Small intestine (tissue), 16 donors: ENCODE measurements at places on chromosomes 13 and 19. TPM values are rescaled to one million over a fixed set of nuclear protein-coding genes. Genes with fewer than 3 reads are reported as not detected.
A peak's percentile ranks its signal among the peaks of the same experiment; 100 is the strongest.

DNA sequence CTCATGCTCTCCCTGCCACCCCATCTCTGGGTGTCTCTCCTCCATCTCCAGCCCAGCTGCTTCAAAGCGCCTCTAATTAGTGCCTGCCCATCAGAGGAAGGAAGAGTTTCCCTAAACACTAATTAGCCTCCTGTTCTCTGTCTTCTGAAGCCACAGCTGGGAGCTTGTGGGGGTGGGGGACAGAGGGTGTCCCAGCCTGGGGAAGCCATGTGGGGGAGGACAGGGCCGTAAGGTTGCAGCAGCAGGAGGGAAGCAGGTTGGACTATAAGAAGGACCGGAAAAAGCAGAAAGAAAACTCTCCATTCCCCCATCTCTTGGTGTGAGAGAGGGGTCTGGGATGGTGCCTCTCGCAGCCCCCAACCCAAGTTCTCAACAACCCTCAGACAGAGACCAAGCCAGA, 26.2 kb downstream of the SLC8A2 start:
- H3K27ac ChIP-seq, result no peak overlapping the region
- H3K4me3 ChIP-seq, result no peak overlapping the region
- H3K27me3 ChIP-seq, result peaks cover 20% of the 10 kb centered on the region
- peaks cover 5% of the 10 kb centered on the region for H3K4me1 ChIP-seq

DNA sequence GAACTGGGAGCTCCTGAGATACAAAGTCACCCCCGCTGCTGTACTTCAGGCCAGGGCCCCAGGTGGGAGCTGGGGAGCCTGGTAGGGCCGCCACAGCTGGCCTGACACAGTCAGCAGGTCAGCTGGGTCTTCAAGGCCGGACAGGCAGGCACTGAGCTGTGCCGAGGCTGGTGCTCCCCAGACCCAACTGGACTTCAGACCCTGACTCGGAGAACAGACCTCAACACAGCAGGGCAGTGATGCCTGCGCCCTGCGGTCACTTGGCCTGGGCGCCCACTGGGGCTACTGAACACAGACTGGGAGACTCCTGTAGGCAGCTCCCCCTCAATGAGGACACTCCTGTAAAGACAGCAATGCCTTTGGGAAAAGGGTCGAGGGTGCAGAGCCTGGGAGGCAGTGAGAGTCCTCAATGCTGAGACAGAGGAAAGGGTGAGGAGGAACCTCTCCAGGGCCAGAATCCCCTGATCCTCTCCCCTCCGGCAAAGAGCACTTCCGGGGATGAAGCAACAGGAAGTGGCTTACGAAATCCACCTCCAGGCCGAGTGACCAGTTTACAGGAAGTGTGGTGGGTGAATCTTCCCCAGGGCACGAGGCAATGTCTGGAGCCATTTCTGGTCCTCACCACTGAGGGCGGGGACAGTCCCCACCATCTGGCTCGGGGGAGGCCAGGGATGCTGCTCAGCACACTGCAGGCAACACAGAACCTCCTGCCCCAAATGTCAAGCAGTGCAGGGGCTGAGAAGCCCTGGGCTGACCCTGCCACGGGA, 40.8 kb upstream of the ISYNA1 start:
- no peaks in the 10 kb centered on the region for H3K27me3 ChIP-seq
- peaks cover 10% of the 10 kb centered on the region for H3K4me1 ChIP-seq
- H3K36me3 ChIP-seq, result no peaks in the 10 kb centered on the region
- no peak overlapping the region for H3K4me3 ChIP-seq
- peak overlapping the region; percentile 71 for H3K27ac ChIP-seq

DNA sequence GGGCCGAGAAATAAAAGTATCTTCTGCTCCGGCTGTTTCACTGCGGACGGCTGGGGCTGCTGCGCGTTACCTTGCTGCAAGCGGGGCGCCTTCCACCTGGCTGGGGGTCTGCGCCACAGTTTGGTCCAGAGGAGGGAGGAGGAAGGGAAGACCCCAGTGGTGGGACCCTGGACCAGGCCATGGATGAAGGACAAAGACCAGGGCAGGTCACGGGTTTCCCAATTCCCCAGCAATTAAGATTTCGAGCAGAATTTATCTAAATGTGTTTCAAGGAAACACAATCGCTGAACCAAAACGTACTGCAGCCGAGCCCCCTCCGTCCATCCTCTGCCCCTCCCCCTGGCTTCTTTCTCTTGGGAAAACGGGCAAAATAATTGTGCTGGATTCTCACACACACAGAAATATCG, 2.9 kb downstream of the SOX1 start:
- H3K27ac ChIP-seq, result no peak overlapping the region
- no peak for DNase-seq
- H3K36me3 ChIP-seq, result no peaks in the 10 kb centered on the region
- H3K4me3 ChIP-seq, result no peak overlapping the region
- H3K4me1 ChIP-seq, result no peaks in the 10 kb centered on the region

GRCh38 chr13:110818747-110819146, 96.1 kb downstream of the ANKRD10 start:
- H3K4me1 ChIP-seq, result peaks cover 4% of the 10 kb centered on the region
- H3K4me3 ChIP-seq, result no peak overlapping the region
- H3K36me3 ChIP-seq, result no peaks in the 10 kb centered on the region
- H3K27ac ChIP-seq, result no peak overlapping the region
- no peaks in the 10 kb centered on the region for H3K27me3 ChIP-seq

DNA sequence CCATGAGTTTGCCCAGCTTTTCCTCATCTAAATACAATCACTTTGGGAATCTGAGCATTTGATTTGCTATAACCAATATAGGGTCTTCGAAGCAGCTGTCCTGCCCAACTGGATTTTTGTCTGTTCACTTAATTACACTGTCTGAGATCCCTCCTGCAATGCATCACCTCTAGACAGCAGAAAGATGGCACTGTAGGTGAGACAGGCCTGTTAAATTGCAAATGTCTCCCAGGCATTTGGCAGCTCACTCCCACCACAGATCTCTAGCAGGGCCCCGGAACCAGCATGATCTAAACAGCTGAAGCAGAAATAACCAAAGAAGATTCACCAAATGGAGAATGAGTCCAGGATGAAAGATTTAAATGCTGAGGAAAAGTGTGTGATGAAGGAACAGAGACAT, 41.9 kb upstream of the SERPINE3 start:
- no peaks in the 10 kb centered on the region for H3K36me3 ChIP-seq
- no peaks in the 10 kb centered on the region for H3K27me3 ChIP-seq
- H3K4me3 ChIP-seq, result no peak overlapping the region
- no peak for DNase-seq
- H3K27ac ChIP-seq, result no peak overlapping the region

DNA sequence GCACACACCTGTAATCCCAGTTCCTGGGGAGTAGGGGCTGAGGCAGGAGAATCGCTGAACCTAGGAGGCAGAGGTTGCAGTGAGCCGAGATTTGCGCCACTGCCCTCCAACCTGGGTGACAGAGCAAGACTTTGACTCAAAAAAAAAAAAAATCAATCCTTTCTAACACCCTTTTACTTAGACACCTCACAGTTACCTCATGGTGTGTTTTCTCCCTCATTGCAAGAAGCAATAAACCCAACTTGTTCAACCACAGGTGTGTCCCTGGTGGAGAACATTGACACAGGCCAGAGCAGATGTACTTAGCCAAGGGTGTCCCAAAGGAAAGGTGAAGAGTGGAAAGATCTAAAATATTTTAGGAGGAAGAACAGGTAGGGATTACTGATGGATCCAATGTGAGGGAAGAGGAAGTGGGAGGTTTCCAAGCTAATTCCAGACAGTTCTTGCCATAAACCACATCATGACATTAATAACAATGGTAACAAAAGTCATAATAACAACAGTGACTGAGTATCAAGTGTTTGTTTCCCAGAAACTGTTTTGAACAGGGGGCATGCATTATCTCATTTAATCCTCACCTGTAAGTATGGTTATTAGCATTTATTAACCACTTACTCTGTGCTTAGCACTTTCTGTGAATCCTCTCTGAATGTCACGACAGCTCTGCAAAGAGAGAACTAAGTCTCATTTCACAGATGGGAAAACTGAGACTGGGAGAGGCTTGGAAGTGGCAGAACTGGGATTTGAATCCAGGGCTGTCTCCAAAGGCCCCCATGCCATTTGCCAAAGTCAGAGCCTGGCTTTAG, 3.1 kb upstream of the LYPD3 start:
- DNase-seq, result no peak
- H3K27ac ChIP-seq, result no peak overlapping the region
- H3K36me3 ChIP-seq, result peaks cover 2% of the 10 kb centered on the region
- H3K4me1 ChIP-seq, result no peaks in the 10 kb centered on the region
- no peaks in the 10 kb centered on the region for H3K27me3 ChIP-seq

GRCh38 chr13:59689057-59689456, 474.7 kb downstream of the DIAPH3 start:
- no peaks in the 10 kb centered on the region for H3K27me3 ChIP-seq
- H3K36me3 ChIP-seq, result no peaks in the 10 kb centered on the region
- H3K27ac ChIP-seq, result no peak overlapping the region
- no peaks in the 10 kb centered on the region for H3K4me1 ChIP-seq
- H3K4me3 ChIP-seq, result no peak overlapping the region
- DNase-seq, result no peak

PROSER1 gene
- polyA plus RNA-seq, result 46.6 TPM

LRRC63 gene
- not detected for polyA plus RNA-seq

DNA sequence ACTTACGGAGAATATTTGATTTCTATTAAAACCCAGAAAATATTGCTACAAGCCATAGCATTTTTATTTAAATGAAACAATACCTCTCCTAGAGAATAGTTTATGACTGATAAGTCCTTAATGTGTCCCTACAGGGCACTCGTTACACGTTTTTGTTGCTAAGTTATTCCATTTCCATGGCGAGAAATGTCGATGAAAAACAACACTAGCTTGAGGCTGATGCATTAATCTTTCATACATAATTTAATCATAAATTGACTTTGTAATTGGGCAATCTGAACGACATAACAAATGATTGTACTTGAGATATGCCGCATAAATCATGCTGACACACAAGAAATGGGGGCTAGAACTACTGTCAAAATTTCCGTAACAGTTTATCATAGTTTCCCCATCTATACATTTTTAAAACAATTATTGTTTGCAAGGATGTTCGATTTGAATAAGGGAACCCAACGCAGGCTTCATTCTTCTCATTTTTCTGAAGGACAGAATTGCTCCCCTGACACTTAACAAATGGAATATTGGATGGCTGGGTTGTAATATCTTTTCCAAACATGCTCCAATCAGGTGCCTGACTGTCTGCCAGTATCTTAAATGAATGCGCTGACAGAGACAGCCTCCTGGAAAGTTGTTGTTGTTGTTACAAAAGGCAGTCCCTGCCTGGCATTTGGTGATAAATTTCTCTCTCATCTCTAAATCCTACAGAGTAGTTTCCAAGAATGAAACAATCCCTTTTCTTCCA, 61.9 kb downstream of the FLT1 start:
- no peaks in the 10 kb centered on the region for H3K36me3 ChIP-seq
- H3K4me1 ChIP-seq, result no peaks in the 10 kb centered on the region
- no peak for DNase-seq
- no peak overlapping the region for H3K4me3 ChIP-seq

NANOS3 gene
- not detected for polyA plus RNA-seq

GRCh38 chr13:91667486-91667885, 269.1 kb downstream of the GPC5 start:
- no peak overlapping the region for H3K4me3 ChIP-seq
- no peak for DNase-seq
- no peaks in the 10 kb centered on the region for H3K4me1 ChIP-seq
- H3K36me3 ChIP-seq, result no peaks in the 10 kb centered on the region

ZNF493 gene
- 3.9 TPM for polyA plus RNA-seq

DNA sequence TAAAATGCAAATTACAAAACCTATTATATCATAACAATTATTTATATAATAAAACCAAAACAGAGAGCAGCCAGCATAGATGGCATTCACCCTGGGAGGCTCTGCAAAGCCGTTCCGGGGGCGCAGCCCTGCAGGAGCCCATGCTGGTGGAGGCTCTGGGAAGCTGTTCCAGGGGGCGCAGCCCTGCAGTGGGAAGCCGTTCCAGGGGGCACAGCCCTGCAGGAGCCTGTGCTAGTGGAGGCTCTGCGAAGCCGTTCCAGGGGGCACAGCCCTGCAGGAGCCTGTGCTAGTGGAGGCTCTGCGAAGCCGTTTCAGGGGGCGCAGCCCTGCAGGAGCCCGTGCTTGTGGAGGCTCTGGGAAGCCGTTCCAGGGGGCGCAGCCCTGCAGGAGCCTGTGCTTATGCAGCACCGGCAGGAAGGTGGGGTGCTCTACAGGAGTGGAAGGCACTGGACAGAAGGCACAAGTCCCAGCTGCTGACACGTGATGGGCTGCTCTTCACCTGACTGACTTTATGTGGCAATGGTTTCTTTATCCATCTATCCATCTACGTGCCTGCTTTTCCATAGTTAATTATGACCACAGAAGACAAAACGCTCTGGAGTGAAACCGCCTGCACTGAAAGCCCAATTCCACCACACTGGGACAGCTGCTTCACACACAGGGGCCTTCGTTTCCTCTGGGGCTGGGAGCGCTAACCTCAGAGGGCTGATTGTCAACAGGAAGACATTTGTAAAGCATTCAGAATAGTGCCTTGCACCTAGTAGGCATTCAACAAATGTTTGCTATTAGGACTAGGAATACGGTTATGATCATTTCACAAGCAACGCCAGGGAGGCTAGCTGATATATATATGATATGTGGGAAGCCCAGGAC, 23.7 kb downstream of the PCID2 start:
- peaks cover 3% of the 10 kb centered on the region for H3K36me3 ChIP-seq
- no peaks in the 10 kb centered on the region for H3K27me3 ChIP-seq
- no peak for DNase-seq
- H3K4me3 ChIP-seq, result no peak overlapping the region

DNA sequence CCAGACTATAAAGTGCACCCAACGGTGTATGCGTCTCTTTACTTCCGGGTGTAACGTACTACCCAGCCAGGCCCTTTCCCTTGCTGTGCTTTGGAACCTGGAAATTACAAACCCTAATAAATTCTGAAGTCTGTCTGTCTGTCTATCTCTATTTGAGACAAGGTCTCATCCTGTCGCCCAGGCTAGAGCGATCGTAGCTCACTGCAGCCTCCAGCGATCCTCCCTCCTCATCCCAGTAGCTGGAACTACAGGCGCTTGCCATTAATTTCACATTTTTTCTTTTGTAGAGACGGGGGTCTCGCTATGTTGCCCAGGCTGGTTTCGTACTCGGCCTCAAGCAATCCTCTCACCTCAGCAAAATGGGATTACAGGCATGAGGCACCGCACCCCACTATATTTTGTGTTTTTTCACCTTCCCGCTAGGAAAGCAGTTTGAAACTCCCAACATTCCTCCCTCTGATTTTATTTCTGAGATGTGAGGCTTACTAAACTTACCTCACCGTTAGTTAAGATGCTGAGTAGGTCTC, 469 bp upstream of the RNF6 start:
- no peak for DNase-seq
- H3K36me3 ChIP-seq, result no peaks in the 10 kb centered on the region
- H3K27ac ChIP-seq, result peak overlapping the region; percentile 96
- H3K4me3 ChIP-seq, result peak overlapping the region; percentile 92
- H3K27me3 ChIP-seq, result no peaks in the 10 kb centered on the region
- H3K4me1 ChIP-seq, result no peaks in the 10 kb centered on the region

DNA sequence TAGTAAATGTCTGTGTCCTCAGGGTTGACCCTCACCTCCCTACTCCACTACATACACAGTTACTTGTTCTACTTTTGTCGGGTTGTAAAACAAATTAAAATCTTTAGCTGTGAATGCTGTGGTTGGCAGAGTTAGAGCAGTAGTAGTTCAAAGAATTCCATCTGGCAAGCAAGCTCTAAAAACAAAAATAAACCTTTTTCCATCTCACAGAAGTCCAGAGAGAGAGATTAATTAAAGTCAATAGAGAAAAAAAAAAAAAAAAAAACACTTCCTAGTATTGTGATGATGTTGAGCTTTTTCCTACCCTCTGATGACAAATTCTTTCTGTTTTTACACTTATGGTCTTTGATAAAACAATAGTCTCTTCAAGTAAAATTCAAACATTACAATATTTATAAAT, 338.4 kb downstream of the PCDH17 start:
- DNase-seq, result no peak
- H3K4me1 ChIP-seq, result no peaks in the 10 kb centered on the region
- no peak overlapping the region for H3K4me3 ChIP-seq
- no peaks in the 10 kb centered on the region for H3K36me3 ChIP-seq
- no peak overlapping the region for H3K27ac ChIP-seq
